ENCODE measurements at places on chromosomes 2 and 18.

DNA sequence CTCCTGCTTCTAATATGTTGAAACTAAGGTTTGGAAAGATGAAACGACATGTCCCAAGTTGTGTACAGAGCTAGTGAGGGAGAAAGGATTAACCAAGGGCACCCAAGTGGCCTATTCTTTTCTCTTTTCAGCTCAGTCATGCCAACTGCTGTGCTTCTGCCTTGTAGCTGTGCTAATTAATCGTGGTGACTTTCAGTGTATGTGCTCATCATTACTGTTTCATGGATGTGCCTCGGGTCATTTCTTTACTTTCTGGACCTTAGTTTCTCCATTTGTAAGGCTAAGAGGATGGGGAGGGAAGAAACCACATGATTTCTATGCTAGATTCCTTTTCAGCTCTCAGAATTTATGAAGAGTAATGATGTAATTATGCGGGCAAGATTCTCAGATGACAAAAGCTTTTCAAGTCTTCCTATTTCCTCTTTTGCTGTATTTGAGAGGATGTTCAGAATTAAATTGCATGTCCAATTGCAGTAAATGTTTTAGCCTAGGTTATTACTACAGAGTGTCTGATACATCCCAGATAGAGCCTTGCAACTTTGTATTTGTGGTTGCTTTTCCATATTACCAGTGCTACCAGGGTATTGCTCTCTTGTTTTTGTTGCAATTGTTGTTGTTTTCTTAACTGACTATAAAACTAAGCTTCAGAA, 621.2 kb downstream of the CNTNAP5 start:
- DNase-seq, result no peak

- no peak for DNase-seq
Observed at GRCh38 chr18:53798516-53798915, 426.0 kb downstream of the MBD2 start.

GRCh38 chr2:218026676-218027425, 24.1 kb upstream of the TNS1 start:
- no peak for DNase-seq

GRCh38 chr2:241141214-241141770, 8.0 kb downstream of the PASK start:
- no peak for DNase-seq

DNA sequence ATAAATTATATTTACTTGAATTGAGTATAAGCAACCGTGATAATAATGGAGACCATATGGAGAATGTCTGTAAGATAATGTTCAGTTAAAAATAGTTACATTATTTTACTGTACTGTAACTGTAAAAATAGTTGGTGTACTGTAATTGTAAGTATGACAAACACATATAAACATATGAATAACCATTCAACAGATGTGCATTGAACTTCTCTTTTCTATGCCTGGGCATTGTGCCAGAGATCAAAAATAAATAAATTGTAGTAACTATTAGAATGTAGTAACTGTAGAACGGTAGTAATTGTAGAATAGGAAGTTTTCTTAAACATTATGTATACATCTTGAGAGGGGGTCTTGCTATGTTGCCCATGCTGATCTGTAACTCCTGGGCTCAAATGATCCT, 287.4 kb upstream of the EPAS1 start:
- DNase-seq, result no peak

DNA sequence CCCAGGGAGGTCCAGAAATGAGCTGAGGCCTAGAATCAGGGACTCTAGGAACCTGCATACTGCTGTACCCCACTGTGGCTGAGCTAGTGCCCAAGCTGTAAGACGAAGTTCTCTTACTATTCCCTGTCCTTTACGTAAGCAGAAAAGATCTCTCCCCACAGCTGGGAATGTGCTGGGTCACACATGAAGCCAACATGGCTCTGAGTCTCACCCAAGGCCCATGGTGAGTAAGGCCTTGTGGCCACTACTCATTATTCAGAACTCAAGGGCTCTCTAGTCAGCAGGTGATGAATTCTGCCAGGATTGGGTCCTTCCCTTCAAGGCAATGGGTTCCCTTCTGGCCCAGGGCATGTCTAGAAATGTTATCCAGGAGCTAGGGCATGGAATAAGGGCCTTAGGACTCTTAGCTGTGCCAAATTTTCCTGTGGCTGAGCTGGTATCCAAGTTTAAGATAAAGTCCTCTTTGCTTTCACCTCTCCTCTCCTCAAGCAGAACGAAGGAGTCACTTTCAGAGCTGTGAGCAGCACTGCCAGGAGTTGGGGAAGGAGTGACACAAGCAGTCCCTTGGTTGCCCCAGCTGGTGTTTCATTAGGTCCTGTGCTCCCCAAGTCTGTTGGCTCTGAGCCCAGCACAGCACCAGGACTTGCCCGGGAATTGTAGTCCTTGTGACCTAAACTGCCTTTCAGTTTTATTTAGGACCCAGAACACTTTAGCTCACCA, 707.6 kb downstream of the SLC4A3 start:
- DNase-seq, result no peak

- DNase-seq, result no peak
Observed at GRCh38 chr2:101516823-101517690, 42.1 kb upstream of the RFX8 start.

GRCh38 chr18:55326134-55326533, 261.9 kb downstream of the TCF4 start:
- no peak for DNase-seq

DNA sequence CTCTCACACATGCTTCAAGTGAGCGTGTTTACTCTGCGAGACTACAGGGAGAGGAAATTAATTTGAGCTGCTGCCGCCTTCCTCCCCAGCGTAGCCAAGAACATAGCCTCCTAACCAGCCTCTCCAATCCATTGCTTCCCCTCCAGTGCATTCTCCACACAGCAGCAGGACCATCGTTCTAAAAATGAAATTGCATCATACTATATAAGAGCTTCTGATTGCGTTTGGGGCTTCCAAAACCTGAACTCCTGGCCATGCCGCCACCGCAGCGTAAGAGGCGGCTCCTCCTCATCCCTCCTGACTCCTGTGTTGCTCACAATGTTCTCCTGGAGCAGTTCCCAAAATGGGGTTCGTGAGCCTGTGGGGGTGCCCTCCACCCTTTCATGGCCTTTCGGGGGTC, 142.1 kb downstream of the MYT1L start:
- DNase-seq, result no peak

DNA sequence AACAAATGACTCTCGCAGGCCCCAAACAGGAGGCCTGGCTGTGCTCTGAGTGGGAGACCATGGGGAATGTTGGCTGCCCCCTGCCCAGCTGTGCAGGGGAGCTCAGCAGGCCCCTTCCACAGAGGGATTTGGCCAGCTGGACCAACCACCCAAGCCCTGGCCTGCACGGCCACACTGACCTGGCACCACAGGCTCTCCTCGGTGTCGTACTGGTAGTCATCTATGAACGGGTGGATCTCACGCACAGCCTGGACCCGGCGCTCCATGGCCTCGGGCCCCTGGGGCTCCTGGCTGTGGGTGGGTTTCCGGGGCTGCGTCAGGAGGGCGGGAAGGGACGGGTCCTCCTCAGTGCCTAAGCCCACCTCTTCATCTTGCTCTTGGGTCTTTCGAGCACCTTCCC, 74.5 kb downstream of the POLR1A start:
- no peak for DNase-seq

DNA sequence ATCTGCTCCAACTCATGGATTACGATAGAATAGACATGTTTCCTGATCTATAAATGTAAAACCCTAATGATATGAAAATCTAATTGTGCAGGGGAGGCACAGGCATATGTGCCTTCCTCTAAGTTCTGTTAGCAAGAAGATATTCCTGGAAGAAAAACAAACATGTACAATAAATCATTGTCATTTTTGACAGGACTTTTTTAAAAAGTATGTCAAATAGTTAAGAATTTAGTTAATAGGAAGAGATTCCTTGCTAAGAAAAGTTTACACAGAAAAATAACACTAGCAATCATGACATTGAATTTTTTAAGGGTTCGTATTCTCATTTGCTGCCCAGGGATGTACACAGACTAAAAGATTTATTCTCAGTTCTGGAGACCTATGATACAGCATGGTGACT, 15.3 kb upstream of the CREB1 start:
- no peak for DNase-seq

DNA sequence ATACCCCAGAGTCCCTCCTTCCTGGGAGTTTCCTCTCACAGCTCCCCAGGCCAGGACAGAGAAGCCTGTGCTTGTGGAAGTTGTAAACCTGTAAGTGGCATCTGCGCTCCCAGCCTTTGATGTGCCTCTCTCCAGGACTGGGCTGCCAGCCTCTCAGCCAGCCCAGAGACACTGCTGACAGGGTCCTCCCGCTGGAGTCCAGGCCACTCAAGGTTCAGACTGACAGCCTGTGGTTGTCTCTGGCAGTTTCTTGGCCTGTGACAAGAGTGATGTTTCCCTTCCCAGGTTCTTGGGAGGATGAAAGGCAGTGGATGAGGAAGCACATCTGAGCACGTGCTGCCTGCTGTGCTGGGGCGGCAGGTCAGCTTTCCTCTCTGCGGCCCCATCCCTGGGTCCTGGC, 3.0 kb downstream of the SLC35F6 start:
- DNase-seq, result peak; percentile 53

DNA sequence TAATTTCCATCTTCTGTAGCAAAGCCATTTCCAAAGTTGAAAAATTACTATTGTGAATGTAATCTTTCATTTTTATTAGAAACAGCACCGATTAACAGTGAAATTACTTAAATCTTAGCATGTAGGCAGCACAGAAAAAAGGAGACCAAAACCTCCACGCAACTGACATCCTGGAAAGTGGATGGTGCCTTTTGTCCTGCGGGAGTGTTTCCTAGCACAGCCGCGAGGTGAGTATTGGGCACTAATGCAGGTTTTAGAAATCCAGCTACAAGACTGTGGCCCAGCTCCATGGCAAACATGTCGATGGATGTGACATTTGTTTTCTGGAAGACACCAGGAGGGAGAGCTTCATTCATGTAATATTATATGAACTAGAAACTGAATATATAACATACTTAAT, 86.9 kb downstream of the MBP start:
- DNase-seq, result no peak

- DNase-seq, result no peak
Observed at GRCh38 chr2:72011791-72012190, 135.9 kb downstream of the CYP26B1 start.

GRCh38 chr18:46386788-46387187, 270.2 kb downstream of the LOXHD1 start:
- no peak for DNase-seq

DNA sequence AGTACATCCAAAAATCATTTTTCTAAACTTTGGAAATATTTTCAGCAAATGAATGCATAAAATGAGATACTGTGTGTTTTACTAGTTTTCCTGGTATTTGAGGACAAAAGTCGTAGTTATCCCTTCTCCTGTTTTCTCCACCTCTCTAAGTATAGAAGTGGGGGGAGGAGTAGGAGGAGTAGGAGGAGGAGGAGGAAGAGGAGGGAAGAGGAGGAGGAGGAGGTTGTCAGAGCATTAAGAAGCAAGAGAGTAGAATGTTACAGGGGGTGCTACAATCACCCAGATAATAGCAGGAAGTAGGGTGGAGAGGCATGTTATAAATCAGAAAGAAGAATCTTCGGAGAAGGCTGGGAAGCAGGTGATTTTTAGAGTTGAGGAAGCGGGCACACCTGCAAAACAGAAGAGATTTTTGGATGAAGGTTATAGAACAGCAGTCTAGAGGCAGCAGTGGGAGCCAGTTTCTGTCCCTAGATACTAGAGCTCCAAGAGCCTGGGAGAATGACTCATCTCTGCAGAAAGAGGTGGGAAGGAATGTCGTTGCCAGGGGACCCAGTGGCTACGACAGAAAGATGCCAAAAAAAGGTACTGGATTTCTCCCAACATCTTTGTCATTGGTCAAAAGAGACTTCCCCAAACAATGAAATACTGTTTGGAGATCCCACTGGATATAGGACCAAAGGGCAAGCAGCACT, 44.2 kb upstream of the AQP4 start:
- DNase-seq, result no peak

GRCh38 chr2:41149054-41149453, 697.2 kb upstream of the SLC8A1 start:
- no peak for DNase-seq

DNA sequence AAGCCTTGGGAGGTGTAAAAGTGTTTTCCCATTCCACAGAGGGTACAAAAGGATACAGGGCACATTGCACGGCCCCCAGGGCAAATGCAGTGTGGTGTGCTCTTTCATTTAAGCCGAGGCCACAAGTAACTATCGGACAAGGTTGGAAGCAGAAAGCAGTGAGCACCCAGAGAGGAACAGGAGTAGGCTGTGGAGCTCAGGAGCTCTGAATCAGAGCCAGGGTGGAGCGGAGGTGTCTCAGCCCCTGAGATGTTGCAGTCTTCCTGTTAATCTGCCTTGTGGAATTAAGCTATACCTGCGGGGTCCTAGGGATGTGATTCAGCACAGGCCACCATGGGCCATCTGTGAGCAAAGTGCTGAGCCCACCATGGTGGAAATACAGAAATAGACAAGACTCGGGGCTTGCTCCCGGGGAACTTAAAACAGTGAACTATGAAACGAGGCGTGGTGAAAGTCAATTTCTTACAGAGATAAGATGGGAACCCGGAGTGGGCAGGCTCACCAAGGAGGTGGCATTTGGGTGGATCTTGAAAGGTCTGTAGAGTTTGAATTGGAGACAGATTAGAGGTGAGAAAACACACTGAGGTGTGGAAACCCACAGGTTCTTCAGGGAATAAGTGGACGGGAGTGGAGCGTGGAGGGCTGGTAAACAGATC, 44.0 kb downstream of the ASAP2 start:
- DNase-seq, result no peak

DNA sequence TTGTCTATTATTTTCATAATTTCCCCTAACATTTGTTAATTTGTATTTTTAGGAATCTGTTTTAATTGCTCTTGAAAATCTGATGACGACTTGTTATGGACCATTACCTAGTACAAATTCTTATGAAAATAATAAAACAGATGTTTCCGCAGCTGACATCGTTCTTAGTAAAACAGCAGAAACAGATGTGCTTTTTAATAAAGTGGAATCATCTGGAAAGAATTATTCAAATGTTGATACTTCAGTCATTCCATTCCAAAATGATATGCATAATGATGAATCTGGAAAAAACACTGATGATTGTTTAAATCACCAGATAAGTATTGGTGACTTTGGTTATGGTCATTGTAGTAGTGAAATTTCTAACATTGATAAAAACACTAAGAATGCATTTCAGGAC, 69.9 kb downstream of the PMS1 start:
- DNase-seq, result no peak
